Activated B cell treated with CpG ODN at 0.5 μM for 24 hours (primary cell): ENCODE measurements at places on chromosomes 6 and 20.

DNA sequence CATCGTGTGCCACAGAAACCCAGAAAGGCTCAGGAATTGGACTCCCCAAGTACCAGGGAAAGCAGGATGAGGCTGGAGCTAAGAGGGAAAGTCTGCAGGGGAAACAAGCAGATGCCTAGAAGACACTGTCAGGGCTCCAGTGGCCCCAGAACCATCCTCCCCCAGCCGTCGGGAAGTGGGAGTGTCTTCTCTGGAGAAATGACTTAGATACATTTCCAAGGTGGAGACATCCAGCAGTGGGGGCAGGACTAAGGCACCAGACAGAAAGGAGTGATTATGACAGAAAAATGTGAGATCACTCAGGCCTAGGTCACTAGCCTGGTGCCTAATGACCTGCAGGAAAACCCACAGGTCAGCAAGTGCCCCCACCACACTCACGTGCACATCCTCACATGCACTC, 36.0 kb upstream of the VSX1 start:
- H3K27me3 ChIP-seq: peaks cover 16% of the 10 kb centered on the region
- DNase-seq: no peak
- H3K27ac ChIP-seq: no peak overlapping the region
- H3K36me3 ChIP-seq: no peaks in the 10 kb centered on the region

GRCh38 chr20:44908987-44909871, 631 bp upstream of the PABPC1L start:
- peaks cover 18% of the 10 kb centered on the region for H3K4me1 ChIP-seq
- no peak for DNase-seq
- H3K36me3 ChIP-seq: peaks cover 61% of the 10 kb centered on the region
- no peaks in the 10 kb centered on the region for H3K27me3 ChIP-seq

GRCh38 chr20:38520261-38520660, 47.6 kb downstream of the RALGAPB start:
- no peak overlapping the region for H3K27ac ChIP-seq
- no peak for DNase-seq
- H3K4me3 ChIP-seq: no peak overlapping the region
- H3K27me3 ChIP-seq: no peaks in the 10 kb centered on the region
- no peaks in the 10 kb centered on the region for H3K4me1 ChIP-seq

GRCh38 chr6:12163149-12163548, 127.0 kb upstream of the EDN1 start:
- H3K4me1 ChIP-seq: peaks cover 9% of the 10 kb centered on the region
- no peak for DNase-seq
- H3K36me3 ChIP-seq: peaks cover 66% of the 10 kb centered on the region
- H3K4me3 ChIP-seq: no peak overlapping the region
- H3K27me3 ChIP-seq: no peaks in the 10 kb centered on the region

DNA sequence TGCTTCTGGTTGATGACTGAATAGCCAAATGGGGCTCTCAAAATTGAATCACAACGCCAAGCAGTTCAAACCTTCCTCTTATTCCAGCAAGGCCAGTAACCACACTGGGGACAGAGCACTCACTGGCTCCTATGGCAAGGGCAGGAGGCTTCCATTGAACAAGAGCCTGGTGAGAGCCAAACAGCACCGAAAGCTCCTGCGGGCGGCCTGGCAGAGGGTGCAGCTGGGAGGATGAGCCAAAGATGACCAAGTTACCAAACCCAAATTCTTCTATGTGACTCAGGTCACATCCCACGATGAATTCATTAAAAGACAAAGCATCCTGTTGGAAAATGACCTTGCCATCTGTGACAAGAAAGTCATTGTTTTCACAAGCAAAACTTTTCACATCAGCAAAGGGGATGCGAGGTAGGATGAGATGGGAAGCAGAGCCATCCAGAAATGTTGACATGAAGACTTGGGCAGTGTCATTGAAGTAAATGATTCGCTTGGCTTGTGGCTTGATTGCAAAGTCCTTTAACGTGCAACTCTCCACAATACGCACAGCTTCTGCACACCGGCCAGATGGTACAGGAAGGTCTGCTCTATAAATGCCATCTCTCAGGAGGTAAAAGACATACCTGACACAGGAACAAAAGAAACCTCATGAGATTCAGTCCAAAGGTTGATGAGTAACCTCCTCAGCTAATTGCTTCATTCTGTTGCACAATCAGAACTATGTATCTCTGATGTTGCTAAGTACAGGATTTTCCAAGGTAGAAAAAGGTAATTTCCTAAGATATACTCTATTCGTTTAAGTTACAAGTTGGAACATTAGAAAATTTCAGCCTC, 36.3 kb downstream of the ROS1 start:
- H3K4me3 ChIP-seq: no peak overlapping the region
- H3K27me3 ChIP-seq: peaks cover 5% of the 10 kb centered on the region
- DNase-seq: no peak
- H3K27ac ChIP-seq: no peak overlapping the region
- H3K36me3 ChIP-seq: no peaks in the 10 kb centered on the region
- H3K4me1 ChIP-seq: no peaks in the 10 kb centered on the region

DNA sequence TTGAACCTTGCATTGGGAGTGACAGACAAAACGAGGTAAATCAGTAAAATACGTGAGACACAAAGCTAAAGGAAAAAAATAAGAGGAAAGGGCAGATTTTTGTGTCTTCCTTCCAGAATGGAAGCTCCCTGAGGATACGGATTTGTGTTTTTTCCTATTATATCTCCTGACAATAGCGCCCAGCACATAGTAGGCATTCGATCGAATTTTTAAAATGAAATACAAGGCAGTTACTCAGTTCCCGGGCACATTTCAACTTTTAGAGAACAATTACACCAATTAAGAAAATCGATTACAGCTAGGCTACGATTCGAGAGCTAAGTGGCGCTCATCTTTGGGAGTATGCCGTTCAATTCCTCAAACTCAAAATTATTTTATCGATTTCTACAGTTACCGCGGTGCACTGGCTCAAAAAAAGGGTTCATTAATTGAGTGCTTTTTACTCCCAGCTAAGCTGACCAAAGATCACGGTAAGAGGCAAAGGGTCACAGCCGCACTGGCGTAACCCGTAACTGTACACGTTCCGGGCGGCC, 443 bp downstream of the RMND1 start:
- no peaks in the 10 kb centered on the region for H3K27me3 ChIP-seq
- H3K4me1 ChIP-seq: peaks cover 28% of the 10 kb centered on the region
- no peak for DNase-seq
- H3K4me3 ChIP-seq: peak overlapping the region; percentile 97
- H3K36me3 ChIP-seq: peaks cover 20% of the 10 kb centered on the region
- H3K27ac ChIP-seq: peak overlapping the region; percentile 91

DNA sequence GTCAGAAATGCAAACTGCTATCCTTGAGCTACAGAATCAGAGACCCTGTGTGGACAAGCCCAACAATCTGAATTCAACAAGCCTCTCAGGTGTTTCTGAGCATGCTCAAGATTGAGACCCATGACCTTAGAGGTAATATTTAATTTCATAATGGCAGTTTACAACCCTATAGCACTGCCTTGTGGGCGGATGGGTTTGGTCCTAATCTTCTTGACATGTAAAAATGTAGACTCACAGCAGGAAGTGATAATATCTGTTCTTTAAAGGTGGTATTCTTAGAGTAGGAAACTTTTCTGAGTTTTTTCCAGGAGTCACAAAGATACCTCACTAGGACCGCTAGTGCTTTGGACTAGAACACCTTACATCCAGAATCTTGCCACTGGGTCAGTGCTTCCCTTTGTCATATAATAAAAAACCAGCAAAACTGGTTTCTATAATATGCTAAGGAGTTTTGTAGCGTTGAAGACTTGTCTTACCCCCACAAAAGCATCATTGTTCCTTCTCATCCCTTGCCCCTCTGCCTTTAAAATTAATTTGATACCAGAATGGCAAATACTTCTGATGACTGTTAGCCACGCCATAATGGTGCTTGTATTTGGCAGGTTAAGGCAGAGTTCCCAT, 52.6 kb downstream of the E2F3 start:
- peaks cover 22% of the 10 kb centered on the region for H3K4me1 ChIP-seq
- H3K27ac ChIP-seq: no peak overlapping the region
- no peak overlapping the region for H3K4me3 ChIP-seq
- H3K36me3 ChIP-seq: no peaks in the 10 kb centered on the region

GRCh38 chr6:17061097-17061496, 40.8 kb upstream of the STMND1 start:
- no peaks in the 10 kb centered on the region for H3K4me1 ChIP-seq
- DNase-seq: no peak
- no peak overlapping the region for H3K27ac ChIP-seq

DNA sequence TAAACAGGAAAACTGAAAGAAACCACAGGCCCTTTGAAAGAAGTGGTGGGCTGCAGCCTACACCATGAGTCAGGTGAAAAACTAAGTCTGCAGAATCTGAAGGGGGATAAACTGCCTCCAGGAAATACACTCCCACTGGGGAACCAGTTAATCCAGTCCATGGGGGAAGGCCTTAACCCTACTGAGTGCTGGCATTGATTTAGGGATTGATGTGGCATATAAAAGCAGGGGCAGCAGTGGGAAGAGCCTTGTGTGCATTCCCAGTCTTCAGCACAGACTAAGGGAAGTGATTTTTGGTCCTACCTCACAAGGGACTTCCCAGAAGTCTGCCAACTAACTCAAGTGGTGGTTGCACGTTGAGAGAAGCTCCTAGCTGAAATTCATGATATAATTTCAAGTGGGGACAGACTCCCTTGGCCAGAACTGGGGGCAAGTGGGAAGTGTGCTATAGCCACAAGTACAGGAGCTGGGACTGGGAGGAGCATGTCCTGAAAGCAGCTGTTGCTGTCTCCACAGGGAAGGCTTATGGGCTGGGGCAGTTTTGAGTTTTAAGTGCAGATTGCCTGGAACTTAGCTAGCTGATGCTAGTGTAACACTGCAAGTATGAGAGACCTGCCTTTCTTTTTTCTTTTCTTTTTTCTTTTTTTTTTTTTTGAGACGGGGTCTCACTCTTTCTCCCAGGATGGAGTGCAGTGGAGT, 31.2 kb downstream of the CITED2 start:
- no peaks in the 10 kb centered on the region for H3K27me3 ChIP-seq
- H3K4me1 ChIP-seq: no peaks in the 10 kb centered on the region
- H3K36me3 ChIP-seq: peaks cover 5% of the 10 kb centered on the region
- H3K4me3 ChIP-seq: no peak overlapping the region

DNA sequence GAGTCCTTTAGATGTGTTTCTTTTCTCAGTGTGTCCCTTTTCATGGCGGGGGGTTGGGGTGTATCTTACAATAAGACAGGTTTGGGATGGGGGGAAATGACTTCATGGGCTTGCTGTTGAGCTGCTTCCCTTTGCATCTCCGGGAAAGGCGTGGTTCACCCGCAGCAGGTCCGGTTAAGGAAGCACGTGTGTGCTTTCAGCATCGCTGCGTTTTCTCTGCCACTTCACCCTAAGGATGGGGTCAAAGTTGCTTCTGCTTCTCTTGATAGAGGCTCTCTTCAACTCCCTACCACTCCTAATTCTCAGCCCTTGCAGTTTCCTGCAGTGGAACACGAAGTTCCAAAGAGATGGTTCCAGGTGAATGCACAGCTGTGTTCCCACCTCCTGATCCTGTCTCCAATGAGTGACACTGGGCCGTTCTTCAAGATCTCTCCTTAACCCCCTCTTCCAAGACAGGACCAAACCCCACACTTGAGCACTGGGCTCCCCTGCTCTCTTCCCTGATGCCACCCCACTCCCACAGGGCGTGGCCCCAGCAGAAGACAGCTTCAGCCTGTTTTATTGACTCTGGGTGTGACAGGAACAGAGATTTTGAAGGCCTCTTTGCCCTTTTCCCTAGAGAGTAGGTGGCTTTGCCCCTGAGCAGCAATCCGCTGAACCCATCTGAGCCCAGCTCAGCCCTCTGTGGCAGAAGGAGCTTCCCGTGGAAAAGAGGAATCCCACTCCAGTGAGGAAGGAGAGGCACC, 85.2 kb downstream of the PLEKHG1 start:
- H3K4me3 ChIP-seq: peak overlapping the region; percentile 73
- peaks cover 95% of the 10 kb centered on the region for H3K4me1 ChIP-seq
- H3K36me3 ChIP-seq: peaks cover 39% of the 10 kb centered on the region
- DNase-seq: no peak

GRCh38 chr6:51571168-51571567, 516.2 kb downstream of the PKHD1 start:
- H3K27ac ChIP-seq: no peak overlapping the region
- DNase-seq: no peak
- no peaks in the 10 kb centered on the region for H3K36me3 ChIP-seq
- no peaks in the 10 kb centered on the region for H3K4me1 ChIP-seq
- no peaks in the 10 kb centered on the region for H3K27me3 ChIP-seq
- H3K4me3 ChIP-seq: no peak overlapping the region

DNA sequence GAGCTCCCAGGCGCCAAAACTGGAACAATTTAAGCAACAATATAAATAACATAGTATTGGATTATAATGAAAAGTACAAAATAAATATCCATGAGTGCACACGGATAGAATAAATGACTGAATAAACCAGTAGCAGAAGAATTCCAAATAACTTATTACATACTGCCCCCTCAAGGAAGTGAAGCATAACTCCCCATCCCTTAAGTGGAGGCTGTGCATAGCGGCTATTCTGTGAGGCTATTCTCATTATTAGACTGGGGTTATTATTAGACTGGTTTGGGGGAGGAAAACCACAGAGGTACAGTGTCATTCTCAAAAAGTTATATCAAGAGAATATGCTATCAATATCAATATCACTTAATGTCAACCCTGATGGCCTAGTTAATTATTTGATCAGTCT, 94.4 kb upstream of the SIRPA start:
- H3K36me3 ChIP-seq: no peaks in the 10 kb centered on the region
- no peak overlapping the region for H3K4me3 ChIP-seq
- H3K27ac ChIP-seq: no peak overlapping the region

GRCh38 chr20:4873396-4873795, 127.9 kb downstream of the SLC23A2 start:
- peaks cover 12% of the 10 kb centered on the region for H3K4me1 ChIP-seq
- DNase-seq: no peak
- no peak overlapping the region for H3K27ac ChIP-seq
- peaks cover 88% of the 10 kb centered on the region for H3K36me3 ChIP-seq
- no peaks in the 10 kb centered on the region for H3K27me3 ChIP-seq

DNA sequence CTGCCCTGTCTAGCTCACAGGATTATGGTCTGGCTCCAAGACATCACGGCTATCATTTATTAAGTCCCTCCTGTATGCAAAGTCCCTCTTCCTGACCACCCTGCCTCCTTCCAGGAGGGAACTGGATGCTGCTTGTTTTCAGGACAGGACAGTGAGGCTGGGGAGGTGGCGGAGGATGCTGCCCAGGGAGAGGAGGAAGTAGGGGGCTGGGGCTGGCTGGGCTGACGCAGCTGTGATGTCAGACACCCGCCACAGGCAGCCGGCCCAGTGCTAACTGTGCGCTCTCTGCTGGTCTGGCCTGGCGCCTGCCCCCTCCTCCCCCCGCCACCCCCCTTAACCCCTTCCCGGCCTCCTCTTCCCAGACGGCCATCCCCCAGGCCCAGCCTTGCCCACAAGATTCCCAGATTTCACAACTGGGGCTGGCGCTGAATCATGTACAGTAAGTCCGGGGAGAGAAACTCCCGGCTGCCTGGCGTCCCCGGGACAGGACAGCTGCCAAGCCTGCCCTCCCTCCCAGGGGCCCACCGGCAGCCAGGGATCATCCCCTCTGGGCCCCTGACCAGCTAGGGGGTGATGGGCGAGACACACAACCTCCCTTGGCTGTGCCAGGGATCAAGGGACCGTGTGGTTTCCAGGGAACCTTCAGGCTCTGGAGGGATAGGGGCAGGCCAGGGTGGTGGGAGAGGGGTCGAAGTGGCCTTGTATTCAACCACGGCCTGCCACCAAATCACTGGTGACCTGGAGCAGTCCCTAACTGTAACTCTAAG, 118.1 kb downstream of the CEBPB start:
- H3K4me1 ChIP-seq: no peaks in the 10 kb centered on the region
- H3K27ac ChIP-seq: no peak overlapping the region
- DNase-seq: no peak
- no peaks in the 10 kb centered on the region for H3K27me3 ChIP-seq
